ENCODE measurements at places on chromosomes 3 and 15.

DNA sequence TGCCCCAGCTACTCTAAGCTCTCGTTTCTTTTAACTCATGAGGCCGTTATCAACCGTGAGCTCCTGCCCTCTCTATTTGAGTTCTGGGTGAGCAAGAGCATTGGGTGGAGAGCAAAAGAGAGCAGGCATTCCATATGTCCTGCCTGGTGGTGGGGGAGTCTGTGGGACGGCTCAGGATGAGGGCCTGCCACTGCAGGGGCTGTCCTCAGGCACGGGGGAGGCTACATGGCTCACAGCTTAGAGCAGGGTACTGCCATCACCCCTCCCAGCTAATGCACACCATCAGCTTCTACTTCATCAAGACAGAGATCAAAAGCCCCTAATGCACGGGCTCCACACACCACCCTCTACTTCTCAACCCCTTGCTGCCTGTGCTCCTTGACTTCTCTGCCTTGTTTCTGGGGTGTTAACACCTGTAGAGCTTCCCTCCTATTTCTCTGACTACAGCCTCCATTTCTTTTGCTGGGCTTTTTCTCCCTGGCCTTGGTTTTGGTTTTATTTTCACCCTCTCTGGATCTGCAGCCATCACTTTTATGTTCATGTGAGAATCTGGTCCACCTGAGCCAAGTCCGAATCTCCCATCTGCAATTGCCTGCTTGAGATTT lies 114.1 kb downstream of the ALDH1A2 start:
- DNase-seq, result no peak

DNA sequence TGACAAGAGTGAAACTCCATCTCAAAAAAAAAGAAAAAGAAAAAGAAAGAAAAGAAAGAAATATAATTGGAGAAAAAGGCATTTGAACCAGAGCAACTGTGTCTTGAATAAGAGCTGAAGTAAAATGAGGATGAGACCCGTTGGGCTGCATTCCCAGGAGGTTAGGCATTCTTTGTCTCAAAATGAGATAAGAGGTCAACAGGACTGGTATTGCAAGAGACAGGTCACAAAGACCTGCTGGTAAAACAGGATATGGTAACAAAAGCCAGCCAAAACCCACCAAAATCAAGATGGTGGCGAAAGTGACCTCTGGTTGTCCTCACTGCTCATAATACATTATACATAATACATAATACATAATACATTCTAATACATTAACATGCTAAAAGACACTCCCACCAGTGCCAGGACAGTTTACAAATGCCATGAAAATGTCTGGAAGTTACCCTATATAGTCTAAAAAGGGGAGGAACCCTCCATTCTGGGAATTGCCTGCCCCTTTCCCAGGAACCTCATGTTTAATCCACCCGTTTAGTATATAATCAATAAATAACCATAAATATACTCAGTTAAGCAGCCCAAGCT lies 8.6 kb upstream of the TIPIN start:
- DNase-seq, result no peak

DNA sequence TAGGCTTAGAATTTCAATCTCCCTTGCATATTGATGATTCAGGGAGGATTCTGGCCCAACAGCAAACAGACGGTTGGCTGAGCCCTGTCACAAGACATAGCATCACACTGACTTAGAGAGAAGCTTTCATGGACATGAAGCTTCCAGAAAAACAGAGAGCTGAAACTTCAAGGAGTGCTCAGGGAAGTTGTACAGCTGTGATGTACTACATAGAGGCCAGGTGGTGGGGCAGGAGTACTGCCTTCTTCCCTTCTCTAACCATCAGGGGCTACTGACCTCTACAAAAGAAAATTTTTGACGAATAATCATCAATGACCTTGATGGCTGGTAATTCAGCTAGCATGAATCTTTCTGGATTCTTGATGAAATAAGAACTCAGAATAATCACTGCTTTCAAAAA lies 378.5 kb downstream of the ERC2 start:
- no peak for DNase-seq

DNA sequence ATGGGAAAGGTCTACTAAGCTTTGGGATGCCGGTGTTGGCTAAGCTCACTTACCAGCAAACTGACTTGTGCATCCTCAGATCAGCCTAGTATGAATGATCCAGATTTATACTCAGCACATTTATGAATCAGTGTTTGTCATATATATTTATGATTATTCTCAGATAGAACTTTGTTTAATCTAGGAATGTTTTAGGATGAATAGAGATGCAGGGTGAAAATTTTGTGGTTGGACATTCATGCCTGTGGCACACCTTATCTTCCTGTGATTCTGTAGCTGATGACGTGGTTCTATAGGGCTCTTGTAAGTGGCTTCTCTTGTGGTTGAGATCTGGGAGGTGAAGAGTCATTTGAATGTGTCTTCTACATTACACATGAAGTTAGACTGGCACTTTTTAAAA lies 11.4 kb downstream of the CDIN1 start:
- DNase-seq, result no peak

DNA sequence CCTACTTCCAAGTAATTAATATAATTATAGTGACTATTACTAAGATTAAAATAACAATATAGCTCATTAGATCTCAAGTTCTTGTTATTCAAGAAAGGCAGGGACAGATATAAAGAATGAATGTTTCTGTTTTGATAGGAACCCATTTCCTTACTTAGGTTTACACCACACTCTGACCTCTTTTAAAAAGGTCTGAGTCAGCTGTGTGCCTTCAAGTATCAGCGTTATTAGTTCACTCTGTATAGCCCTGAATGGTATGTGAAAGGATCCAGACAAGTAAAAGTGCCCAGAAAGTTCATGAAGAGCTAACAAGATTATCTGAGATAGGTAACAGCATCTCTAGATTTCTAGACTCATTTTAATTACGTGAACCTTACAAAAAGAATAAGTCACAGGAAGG lies 28.9 kb downstream of the PDCD10 start:
- DNase-seq, result no peak

DNA sequence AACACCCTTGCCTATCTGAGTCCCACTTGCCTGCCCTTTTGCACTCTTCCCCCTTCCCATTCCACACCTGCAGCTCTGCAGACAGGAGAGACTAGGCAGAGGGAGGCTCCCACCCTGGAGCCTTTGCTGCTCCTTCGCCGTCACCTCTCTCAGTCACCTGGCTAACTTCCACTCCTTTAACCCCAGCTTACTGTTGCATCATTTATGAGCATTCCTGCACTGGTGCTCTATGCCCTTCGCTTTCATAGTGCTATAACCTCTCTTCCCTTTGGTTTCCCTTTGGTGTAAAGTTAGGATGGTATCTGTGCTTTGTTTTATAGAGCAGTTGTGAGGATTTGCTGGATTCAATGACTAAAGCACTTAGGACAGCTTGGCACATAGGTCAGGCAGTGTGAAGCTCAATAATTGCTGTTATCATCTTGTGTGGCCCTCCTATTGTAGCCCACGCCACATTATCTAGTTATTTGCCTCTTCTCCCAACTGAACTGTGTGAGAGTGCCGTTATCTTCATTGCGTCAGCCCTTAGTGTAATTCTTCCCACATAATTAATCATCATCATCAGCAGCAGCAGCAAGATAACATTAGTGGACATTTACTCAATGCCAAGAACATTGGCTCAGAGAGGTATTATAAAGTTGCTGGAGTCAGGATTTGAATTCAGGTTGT lies 253.9 kb downstream of the CACNA2D3 start:
- DNase-seq, result no peak

DNA sequence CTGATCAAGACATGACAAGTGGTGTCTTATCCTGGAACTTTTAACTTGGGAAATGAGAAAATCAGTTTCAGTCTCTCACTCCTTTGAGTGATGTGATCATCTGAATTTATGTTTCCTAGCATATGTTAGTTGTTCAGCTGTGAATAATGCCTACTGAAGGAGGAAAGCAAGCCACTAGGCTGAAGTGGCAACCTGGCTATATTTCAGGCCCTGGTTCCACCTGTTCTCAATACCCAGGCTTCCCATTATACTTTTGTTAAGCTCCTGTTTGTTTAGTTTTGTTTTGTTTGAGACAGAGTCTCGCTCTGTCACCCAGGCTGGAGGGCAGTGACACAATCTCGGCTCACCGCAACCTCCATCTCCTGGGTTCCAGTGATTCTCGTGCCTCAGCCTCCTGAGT lies 243.8 kb downstream of the ALCAM start:
- DNase-seq, result no peak

GRCh38 chr15:76575679-76576078 lies 239.1 kb downstream of the ISL2 start:
- DNase-seq, result no peak

GRCh38 chr3:88044411-88044810 lies 14.4 kb downstream of the CGGBP1 start:
- no peak for DNase-seq

- DNase-seq, result no peak
Measured at GRCh38 chr3:76063811-76064210, 278.5 kb upstream of the ZNF717 start.

DNA sequence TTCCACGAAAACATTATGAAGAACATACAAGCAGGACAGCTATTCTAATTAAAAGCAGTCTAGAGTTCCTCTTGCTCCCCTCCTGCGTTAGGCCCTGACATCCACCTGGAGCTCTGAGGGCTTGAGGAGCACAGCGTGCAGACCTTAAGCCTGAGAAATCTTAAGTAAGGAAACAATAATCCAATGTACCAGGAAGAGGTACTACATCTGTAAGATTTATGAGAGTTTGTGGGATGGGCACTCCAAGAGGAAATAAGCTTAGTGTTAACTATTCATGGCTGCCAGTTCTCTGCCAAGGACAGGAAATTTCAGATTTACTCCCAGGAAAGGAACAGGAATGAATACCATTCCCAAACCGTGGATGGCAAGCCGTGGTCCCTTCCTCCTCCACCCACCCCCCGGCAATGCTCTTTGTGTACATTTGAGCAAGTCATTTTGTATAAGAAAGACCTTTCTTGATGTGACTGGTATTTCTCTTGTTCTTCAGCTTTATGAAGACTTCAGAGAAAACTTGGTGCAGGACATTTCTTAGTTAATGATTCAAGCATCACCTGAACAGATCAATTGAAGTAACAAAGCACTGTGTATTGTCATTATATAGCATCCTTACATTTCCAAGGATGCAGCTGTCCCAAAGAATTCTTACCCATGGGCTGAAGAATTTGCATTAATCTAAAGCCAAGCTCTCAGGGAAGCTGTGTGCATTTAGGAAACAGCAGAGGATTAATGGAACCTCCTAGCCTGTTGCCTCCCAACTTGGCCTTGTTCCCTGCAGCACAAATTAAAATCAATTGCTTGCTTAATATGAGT lies 28.8 kb upstream of the VILL start:
- DNase-seq, result no peak

- DNase-seq, result no peak
Measured at GRCh38 chr3:149800693-149801092, 8.3 kb upstream of the ANKUB1 start.

- no peak for DNase-seq
Measured at GRCh38 chr15:45665261-45665660, 30.4 kb downstream of the SQOR start.

- no peak for DNase-seq
Measured at GRCh38 chr15:63597038-63597790, at the start of gene FBXL22. TSS of gene FBXL22 (plus strand) at chr15:63597387. CDS start at chr15:63597393, 6 bp downstream.

GRCh38 chr3:90015688-90016356 lies 908.4 kb downstream of the EPHA3 start:
- DNase-seq, result no peak

DNA sequence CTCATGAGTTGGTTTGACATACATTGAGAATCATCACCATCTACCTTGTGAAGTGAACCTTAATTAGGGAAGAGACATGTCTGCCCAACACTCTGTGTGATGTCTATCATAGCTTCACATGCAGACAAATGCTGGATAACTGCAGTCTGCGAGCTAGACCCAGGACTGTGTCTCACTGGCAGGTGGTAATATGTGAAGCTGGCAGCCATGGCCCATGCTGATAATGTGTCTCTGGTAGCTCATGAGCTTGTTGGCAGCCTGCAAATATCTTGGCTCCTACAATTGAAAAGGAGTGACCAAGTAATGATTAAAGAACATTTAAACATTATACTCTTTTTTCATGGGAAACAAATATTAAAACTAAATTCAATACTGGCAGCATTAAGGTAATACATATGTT lies 234.8 kb downstream of the CHST2 start:
- no peak for DNase-seq

- no peak for DNase-seq
Measured at GRCh38 chr3:28115316-28115715, 126.1 kb upstream of the CMC1 start.

DNA sequence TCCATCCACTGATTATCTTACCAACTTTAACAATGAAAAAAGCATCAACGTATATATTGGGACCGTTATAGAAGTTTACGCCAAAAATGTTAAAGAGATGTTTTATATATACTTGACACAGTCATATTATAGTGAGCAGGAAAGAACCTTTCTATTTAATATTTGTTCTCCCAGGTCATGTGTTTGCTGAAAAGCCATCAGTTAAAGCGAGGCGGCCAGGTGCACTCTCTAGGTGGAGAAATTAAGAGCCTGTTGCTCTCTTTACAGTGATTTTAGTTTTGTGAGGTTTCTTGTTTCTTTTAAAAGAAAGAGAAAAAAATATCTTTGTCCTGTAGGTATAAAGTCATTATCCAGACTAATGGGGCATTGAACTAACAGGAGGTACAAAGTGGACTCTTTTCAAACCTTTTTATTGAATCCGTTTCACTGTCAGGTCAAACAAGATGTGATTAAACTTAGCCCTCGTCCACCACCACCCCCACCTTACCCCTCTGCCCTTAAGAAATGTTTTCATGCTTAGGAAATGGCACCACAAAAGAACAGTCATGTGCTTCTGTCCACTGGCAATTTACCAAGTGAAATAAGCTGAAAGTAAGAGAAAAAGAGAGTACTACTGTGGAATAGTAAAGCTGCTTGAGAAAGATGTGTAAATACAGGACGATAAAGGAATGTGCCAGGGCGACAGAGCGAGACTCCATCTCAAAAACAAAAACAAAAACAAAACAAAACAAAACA lies 279.9 kb downstream of the PTPRG start:
- no peak for DNase-seq

- no peak for DNase-seq
Measured at GRCh38 chr3:124178531-124178930, 186.6 kb upstream of the ROPN1 start.

- no peak for DNase-seq
Measured at GRCh38 chr15:36982430-36982829, 117.9 kb downstream of the MEIS2 start.

GRCh38 chr15:100934726-100935125 lies 15.6 kb downstream of the LRRK1 start:
- DNase-seq, result no peak

GRCh38 chr15:70050441-70050840 lies 47.3 kb downstream of the TLE3 start:
- DNase-seq, result no peak

- DNase-seq, result no peak
Measured at GRCh38 chr3:79769229-79769628, 1.4 kb upstream of the ROBO1 start.

Data from activated T-helper 1 cell treated with anti-CD3 and anti-CD28 coated beads, Interleukin-2, amount 50 U/mL, for 16 hours (primary cell).